Brain (organoid and tissue), 16 donors: ENCODE measurements at places on chromosomes 3 and 15. TPM values are rescaled to one million over a fixed set of nuclear protein-coding genes. Genes with fewer than 3 reads are reported as not detected.

DNA sequence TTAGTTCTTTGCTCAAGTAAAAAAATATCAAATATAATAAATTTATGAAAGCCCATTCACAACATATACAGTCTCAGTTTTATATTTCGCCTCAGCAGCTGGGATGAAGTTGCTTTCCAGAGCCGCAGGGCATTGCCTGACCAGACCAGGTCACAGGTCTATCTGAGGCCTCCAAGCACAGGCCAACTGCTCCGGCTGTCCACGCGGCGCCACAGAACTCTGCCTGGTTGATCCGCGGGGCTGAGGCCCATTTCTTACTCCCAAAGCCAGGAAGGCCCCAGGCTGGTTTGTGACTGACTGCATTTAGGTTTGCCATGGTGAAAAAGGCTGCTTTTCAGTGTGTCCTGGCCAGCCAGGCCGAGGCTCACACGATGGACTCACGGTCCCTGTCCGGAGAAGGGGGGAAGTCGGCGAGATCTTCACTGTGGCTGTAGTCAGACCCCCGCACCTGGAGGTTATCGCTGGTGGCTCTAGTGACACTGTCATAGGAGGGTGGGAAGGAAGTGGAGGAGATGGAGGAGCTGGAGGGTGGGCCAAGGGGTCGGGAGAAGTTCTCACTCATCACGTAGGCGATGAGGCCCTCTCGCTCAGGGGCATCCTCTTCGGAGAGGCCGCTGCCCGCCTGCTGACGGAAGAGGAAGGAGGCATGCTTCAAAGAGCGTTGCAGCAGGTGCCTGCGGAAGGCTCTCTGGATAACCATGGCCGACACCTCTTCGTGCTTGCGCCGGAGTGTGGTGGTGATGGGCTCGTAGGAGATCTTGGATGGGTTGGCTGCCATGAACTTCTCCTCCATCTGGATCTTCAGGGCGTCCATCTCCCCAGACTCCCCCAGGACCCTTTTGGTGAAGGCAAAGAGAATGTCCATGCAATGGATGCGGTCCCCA, 54.1 kb downstream of the EXOG start:
- DNase-seq, result no peak

DNA sequence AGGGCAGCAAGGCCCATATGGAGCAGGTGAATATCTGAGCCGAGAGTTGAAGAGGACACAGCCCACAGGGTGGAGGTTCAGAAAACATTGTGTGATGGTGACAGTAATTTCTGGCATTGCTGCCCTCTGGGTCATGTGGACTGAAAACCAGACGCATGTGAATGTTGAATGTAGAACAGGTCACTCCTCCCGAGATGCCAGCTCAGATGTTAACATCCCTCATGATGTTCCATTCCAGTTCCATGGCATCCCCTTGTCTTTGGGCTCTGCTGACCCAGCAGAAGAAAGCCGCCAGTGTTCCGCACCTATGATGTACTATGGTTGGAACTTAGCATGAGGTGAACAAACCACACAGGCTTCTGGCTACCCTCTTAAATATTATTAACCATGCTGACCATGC, 110.7 kb upstream of the CTDSPL start:
- DNase-seq, result no peak

DNA sequence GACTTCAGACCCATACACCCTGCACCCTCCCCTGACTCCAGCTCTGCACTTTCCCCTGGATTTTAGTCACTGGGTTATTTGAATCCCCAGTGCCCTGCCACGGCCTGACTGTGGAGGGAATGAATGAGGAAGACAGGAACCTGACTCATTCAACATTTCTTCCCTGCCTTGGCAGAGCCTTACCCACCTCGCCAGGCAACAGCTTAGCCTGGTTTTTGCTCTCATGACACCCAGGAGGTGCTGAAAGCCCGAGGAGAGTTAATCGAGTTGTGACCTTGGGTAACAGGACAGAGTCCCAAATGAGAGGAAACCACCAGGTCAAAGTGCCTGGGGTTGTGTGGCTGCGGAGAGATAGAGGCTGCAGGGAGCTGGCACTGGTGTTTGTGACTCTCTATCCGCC, 128.3 kb downstream of the SMAD6 start:
- no peak for DNase-seq

Gene CELSR3
- 23.1 TPM for polyA plus RNA-seq

GRCh38 chr15:93553167-93553935, 464.3 kb upstream of the RGMA start:
- DNase-seq, result no peak

DNA sequence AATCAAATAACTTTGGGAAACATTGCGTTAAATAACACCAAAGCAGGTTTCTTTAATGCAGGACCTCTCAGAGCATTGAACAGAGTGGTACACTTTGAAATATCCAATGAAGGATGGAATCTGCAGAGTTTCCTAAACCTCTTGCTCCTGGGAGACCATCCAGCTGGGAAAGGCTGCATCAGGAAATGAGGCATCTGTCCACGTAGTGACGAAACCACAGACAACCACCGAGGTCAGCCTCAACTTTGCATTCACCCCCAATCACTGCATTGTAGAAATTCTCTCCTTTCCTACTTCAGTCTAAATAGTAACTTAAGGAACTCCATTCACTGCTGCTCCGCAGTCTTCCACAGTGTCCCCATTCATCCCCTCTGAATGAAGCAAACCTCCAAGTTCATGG, 41.5 kb upstream of the CDV3 start:
- DNase-seq, result no peak

DNA sequence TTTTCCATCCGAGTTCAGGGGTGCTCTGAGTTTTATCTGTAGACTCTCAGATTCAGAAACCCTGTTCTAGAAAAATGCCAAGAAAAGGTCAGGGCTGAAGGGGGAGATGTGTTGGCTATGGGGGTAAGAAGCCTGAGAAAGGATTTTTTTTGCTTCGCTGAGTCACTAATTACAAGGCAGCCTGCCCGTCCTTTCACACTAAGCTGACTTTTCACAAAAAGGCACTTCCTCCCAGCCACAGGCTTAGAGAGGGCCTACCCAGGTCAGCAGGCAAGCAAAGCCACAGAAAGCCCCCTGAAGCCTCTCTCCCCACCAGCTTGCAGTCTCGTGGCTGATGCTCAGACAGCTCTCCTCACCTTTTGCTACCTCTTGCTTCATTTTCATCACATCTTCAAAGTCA, 192.6 kb upstream of the PRICKLE2 start:
- no peak for DNase-seq

- DNase-seq, result no peak
Measured at GRCh38 chr15:43498990-43499389, 6.0 kb upstream of the TP53BP1 start.

DNA sequence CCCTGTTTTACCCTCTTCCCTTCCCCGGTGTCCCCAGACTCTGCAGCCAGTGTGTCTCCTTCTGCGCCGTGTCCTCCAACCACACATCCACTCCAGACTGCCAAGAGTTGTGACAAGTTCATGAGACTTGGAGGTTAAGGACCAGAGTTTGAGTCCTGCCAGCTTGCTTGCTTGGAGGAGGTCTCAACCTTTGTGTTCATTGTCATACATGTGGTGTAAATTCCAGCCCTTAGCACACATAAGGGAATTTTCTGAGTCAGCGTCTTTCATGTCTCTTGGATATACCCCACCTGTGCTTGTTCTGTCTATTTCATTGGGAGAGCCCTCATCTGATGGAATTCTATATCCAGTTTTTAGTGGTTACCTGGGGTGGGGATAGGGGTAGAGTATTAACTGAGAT, 13.3 kb downstream of the CORO2B start:
- no peak for DNase-seq

Gene UBL7
- 156 TPM for polyA plus RNA-seq

Gene GPR156
- not detected for polyA plus RNA-seq

GRCh38 chr15:71129669-71130068, 14.4 kb downstream of the THSD4 start:
- no peak for DNase-seq

Gene TERC
- polyA plus RNA-seq, result not detected

Gene P4HTM
- polyA plus RNA-seq, result 64.8 TPM

Gene DPPA2
- not detected for polyA plus RNA-seq

DNA sequence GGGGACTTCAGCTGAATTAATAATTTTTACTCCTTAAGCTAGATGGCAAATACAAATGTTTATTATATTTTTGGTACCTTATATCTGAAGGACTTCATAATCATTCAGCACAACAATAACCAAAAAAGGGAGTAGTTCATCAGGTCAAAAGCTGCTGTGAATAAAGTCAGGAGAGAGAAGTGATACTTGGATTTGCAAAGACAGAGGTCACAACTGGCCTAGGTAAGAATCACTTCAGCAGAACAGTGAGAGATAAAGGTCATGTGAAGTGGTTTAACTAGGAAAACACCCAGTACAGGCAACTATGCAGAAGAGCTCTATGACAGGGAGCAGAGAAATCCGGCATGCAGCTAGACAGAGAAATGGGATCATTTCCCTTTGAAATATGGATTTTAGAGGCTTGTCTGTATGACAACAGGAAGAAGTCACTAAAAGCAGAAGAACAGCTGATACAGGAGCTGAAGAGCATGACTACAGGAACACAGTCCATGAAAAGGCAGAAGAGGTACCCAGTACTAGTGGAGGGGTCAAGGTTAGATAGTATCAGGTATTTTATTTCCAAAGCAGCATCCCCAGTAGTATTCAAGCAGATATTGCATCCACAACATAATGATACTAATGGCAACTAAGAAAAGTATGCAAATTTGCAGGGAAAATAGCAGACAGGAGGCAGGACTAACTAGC, 25.7 kb downstream of the ZMAT3 start:
- DNase-seq, result no peak

DNA sequence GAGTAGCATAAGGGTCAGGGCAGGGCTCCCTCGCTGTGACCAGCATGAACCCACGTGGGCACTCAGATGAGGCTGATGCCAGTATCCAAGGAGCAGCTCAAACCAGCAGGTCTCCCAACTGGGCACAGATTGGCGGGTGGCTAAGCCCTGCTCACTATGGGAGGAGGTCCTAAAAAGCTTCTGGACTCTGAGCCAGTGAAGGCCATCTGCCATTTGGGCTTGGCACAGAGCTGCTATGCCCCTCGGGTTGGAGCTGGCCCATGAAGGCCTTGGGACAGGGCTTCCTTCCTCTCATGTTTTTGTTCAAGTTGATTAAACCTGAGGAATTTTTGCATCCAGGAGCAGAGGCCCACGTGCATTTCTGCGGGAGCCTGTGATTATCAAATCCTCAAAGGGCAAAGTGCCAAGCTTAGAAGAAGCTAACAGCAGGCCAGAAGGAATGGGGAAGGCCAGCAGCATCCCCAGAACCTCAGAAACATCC, 4.3 kb upstream of the STRA6 start:
- DNase-seq, result no peak

GRCh38 chr15:51044037-51044727, 50.5 kb downstream of the TNFAIP8L3 start:
- no peak for DNase-seq

Gene MINAR1
- polyA plus RNA-seq, result 0.46 TPM

Gene SI
- not detected for polyA plus RNA-seq

Gene CCDC54
- polyA plus RNA-seq, result not detected
